ENCODE measurements at places on chromosomes 7 and 10. TPM values are rescaled to one million over a fixed set of nuclear protein-coding genes. Genes with fewer than 3 reads are reported as not detected.
A peak's percentile ranks its signal among the peaks of the same experiment; 100 is the strongest.

The LIPJ gene
- not detected for total RNA-seq

The PSAP gene
- 175 TPM for total RNA-seq

The GALNT17 gene
- not detected for total RNA-seq

The CRHR2 gene
- total RNA-seq: not detected

The CEP55 gene
- 45.9 TPM for total RNA-seq

The INA gene
- 0.09 TPM for total RNA-seq

- no peak for DNase-seq
These were observed 20.0 kb downstream of the VSIR start for GRCh38 chr10:71753091-71753959.

DNA sequence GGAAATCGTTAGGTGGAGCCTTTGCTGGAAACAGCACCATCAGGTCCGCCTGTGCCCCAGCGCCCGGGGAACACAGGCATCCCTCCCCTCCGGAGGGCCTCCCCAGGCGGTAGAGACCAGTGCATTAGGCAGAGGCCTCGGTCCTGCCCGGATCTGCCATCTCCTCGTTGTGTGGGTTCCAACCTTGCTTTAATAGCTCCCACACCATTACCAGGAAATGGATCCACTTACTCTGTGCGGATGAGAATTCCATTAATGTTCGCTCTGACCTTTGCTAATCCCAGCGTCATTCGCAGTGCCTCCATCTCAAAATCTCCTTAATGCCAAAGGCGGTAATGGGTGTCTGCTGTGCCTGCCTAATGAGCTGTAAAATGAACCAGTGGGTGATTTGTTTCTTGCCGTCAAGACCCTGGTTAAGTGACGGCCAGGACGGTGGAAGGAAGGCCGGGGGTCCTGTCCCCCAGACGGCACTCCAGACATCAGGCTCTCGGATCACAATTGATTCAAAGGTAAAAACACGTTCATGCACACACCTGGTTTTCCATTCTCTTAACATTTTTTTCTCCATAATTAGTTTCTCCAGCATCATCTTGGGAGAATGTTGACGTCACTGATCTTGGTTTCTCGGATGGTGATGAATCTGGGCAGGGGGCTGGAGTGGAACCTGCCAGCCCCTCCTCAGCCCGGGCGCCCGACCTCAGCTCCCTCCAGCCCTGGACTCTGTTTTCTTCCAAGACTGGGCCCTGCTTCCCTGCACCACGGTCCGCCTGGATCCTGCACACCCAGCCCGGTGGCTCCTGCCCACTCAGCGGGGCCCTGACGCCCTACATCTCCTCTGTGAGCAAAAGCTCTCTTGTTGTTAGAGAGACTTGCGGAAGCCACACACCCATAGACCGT, 22.8 kb upstream of the FAM20C start:
- DNase-seq: no peak

DNA sequence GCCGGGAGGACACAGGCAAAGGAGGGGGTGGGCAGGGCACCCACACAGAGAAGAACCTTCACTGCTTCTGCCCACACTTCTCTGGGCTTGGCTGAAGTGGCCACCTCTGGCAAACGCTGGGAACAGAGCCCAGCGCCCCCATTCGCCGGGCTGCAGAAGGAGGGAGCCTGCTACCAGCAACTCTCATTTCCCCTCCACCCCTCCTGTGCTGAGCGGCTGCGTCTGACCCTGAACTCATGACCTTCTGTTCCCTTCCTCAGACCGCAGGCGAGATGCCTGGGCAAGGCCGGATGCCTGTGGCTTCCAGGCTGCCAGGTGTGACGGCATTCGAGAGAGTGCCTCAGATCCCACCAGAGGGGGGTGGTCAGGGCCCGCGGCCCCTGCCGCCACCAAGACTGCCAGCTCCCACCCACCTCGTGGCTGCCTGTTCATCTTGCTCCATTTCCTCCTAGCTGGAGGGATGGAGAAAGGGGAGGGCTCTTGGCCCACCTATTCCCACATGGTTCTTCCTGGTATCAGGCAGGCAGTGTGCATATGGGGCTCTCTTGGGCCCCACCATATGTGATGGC, 19.8 kb downstream of the DNAJB12 start:
- peak; percentile 92 for DNase-seq

DNA sequence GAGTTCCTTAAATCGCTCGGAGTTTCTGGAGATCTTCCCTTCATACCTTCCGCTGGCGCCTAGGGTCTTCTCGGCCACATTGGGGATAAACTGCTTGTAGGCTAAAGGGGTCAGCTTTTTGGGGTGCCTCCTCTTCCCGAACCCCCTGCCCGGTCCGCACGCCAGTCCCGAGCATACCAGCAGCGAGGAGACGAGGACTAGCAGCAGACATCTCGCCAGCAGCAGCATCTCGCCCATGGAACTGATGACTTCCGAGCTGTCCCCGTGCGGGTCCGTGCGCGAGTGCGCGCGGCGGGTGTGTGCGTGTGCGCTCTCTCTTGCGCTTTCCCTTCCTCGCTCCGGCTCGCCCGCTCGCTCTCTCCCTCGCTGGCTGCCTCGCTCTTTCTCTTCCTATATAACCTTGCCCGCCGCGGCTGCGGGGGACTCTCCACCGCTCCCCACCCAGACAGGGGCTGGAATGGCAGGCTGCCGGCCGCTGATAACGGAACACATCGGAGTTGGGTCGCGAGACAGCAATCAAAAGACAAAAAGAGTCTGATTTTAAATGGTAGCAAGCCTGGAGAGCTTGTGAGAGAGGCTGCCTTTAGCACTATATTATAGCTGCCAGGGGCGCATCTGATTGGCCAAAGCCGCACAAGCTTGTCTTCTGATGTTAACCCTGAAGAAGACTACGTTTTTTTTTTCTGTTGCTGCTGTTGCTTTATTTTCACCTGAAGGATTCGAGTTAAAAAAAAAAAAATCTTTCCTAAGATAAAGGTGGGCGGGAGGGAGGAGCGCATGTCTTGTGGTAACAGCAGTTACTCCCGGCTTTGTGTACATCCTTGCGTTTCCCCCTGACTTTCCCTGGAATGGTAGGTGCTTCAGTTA, at the start of gene SHH:
SHH (minus strand) TSS at position 569 of the 867 bp plus-strand sequence; CDS start at position 228, 341 bp downstream.
- no peak for DNase-seq

DNA sequence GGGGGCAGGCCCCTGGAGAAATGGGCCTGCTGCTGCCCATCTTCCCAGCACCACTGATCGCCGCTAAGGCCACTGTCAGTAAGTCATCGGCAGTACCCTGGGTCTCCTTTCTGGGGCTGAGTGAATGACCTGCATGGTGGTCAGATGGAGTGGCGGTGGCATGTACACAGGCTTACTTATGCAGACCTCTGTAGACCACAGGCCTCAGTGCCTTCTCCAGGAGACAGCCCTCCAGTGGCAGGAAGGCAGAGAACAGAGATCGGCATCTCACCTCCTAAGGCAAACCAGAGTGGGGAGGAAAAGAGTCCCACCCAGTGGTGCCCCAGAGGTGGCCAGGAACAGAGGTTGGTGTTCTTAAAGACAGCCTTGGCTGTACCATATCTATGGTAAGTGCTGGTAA, 22.8 kb upstream of the LRRC4 start:
- DNase-seq: no peak

DNA sequence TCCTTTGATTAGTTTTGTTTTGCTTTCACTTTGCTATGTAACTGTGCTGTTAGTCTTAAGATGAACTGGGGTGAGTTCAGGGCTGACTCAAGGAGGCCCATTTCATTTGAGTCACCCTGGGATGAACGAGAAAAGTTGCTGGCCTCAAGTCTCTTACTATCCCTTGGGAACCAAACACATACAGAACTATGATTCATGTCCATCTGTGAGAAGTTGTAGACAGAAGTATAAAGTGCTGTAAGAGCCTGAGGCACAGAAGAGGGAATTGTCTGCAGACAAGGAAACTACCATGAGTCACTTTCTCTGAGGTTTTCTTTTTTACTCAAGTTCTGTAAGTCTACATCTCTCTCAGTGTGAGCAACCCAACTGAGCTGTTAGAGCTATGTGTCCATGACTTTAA, 179.8 kb upstream of the CSTF2T start:
- no peak for DNase-seq

- peak; percentile 17 for DNase-seq
These were observed 1.0 kb upstream of the CDHR1 start for GRCh38 chr10:84193327-84193726.

DNA sequence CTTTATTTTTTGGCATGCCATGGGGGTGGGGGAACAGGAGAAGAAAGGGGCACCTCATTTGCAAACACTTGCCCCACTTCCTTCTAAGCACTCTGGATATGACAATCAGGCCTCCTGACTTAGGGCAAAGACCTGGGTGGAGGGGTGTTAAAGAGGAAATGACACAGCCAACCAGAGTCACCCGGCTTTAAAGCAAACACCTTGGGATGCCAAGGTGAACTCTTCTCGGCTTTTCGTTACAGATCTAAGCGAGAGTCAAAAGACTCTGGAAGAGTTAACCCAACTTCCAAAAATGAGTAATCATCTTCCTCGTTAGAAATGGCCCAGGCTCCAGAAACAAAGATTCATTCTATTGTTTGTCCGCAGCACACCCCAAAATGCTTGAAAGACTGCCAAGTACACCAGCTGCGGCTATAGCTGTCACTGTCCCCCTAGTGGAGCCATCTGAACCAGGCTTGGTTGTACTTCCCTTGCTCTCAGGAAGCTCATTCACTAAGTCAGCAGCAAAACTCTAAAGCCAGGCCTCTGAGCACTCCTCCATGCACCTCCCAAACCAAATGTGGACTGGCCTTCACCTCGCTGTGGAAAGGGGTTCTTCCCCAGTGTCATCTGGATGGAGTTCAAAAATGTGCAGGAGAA, 24.8 kb downstream of the FAM53B start:
- no peak for DNase-seq

DNA sequence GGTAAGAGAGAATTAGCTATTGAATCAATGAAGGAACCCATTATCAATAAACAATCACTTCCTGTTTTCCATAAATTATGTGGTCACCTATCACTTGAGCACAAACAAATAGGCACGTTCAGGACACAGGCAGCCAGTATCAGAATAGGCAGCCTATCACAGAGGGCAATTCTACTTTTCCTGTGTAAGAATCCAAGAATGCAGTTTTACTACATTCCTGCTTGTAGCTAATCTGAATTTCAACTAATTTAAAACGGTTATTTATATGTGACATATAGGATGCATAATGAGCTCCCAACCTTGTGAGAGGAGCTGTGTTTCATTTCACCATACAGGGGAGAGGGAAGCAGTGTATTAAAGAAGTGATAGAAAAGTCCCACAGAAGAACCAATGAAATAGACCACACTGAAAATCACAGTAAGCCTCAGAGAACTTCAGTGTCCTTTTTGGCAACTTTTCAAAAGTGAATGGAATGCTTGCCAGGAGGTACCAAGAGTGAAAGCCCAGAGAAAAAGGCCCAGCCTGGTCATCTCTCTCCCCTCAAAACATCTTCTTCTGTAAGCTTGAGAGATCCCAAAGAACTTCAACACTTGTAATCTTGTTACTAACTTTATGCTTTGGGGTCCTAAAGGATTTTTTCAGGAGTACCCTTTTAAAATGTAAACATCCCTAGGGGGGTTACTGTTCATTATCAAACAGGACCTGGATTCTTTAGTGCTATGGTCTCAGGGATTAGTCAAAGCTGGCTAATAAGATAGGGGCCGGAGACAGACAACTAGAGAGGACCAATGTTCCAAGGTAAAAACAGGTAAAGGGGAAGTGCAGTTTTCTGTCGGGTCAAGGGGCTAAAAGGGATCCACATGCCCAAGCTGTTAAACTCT, 1.3 kb downstream of the IMMP2L start:
- no peak for DNase-seq

GRCh38 chr7:24956021-24956420, 24.0 kb downstream of the OSBPL3 start:
- DNase-seq: no peak

- no peak for DNase-seq
These were observed 125.7 kb downstream of the ABCA13 start for GRCh38 chr7:48296966-48297365.

GRCh38 chr10:79976999-79977398, 28.1 kb upstream of the SFTPD start:
- no peak for DNase-seq

- no peak for DNase-seq
These were observed 54.0 kb upstream of the RPA3 start for GRCh38 chr7:7772397-7772821.

DNA sequence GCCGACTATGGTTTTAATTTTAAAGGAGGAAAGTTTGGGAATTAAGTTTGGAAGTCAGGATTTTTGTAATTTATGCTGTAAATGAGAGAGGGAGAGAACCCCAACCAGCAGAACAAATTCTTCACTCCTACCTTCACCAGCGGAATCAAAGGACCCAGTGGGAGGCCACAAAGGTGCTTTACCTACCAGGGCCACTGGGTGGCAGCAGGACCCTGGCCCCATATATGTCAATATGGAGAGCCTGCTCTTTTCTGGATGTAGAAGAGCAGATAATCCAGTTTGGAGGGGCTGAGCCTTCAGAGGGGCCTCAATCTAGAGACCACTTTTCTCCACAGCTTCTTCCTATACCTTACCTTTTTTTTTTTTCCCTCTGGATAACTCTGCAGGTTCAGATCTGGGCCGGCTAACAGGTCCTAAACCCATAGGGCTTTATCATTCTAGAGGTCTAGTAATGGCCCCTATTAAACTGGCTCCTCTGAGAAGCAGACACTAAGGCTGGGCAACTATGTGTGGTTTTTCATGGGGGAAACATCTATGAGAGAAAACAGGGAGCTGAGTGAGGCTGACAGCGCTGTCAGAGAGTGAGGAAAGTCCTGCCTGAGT, 8.5 kb upstream of the SCD start:
- peak; percentile 84 for DNase-seq

DNA sequence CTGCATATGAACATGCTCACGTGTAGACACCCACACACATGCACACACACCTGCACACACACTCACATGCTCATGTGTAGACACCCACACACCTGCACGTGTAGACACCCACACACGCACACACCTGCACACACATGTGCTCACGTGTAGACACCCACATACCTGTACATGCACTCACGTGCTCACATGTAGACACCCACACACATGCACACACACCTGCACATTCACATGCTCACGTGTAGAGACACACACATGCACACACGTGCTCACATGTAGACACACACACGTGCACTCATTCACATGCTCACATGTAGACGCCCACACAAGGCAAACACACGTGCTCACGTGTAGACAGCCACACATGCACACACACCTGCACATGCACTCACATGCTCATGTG, 275.8 kb downstream of the PTPRN2 start:
- no peak for DNase-seq

DNA sequence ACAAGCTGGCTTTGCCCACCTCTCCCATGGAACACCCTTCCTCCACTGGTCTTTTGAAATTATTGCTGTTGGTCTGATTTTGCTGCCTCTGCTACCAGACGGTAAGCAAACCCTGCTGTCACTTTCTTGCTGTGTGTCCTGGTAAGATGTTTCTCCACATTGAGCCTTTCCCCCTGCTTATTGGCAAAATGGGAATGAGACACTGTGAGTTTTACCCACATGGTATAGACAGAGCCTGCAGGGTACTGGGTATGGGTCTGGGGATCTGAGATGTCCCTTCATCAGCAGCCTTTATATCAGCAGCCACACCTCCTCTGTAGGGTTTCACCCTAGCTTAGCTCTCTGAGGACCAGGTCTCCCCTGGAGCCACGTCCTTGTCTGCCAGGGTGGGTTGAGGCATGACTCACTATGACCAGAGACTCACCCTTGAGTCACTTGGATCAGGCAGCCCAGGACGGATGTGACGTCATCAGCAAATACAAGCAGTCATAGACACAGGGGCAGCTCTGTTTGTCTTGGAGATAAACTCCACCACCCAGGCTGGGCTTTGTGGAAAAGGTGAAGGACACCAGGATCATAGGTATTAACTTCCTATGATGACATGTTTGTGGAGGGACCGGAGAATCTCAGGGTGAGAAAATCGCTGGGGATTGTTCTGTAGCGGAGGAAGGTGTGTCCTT, 17.9 kb upstream of the BAIAP2L1 start:
- DNase-seq: no peak

GRCh38 chr10:95233377-95234034, 39.5 kb downstream of the ACSM6 start:
- no peak for DNase-seq

- no peak for DNase-seq
These were observed 1.4 kb upstream of the NOS3 start for GRCh38 chr7:150989456-150989855.
